ENCODE measurements at places on chromosomes 3 and 15.

DNA sequence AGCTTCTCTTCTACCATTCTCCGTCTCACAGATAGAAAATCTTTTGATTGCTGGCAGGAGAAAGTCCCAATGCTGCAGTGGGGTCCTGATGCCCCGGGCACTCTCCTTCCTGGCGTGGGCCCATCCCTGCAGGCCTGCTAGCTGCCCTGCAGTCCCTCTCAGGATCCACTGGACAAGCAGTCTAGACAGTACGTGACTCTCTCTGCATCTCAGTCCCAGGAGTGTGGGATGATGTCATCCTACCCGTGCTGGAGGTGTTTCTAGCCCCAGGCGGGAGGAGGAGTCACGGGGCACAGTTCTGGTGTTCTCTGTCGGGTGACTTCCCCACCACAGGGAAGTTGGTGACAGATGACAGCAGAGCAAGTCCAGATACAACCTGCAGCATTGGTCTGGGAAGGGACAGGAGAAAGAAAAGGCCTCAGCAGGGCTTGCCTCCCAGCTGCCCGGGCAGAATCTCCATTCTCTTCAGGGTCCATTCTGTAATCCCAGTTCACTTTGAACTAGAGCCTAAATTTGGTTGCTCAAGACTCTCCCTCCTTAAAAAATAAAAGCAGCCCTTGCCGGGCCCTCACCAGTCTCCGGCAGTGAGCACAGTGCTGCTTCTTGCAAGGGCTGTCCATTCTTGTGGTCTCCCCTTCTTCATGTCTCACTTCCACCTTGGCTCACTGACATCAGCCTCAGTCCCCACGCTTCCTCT lies 30.6 kb downstream of the SLC28A1 start:
- no peak for DNase-seq

DNA sequence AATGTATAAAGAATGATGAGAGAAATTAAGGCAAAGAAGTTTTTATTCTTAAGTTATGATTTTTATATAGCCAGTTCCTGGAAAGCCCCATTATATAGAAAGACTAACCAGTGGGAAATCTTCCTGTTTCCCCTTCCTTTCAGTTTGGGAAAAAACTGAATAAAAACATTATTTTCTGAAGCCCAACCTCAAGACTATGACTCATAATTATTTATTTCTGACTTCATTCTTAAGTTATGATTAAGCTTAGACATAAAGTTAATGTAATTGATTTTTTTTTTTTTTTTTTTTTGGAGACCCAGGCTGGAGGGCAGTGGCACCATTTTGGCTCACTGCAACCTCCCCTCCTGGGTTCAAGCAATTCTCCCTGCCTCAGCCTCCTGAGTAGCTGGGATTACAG lies 55.8 kb downstream of the TRPC1 start:
- no peak for DNase-seq

DNA sequence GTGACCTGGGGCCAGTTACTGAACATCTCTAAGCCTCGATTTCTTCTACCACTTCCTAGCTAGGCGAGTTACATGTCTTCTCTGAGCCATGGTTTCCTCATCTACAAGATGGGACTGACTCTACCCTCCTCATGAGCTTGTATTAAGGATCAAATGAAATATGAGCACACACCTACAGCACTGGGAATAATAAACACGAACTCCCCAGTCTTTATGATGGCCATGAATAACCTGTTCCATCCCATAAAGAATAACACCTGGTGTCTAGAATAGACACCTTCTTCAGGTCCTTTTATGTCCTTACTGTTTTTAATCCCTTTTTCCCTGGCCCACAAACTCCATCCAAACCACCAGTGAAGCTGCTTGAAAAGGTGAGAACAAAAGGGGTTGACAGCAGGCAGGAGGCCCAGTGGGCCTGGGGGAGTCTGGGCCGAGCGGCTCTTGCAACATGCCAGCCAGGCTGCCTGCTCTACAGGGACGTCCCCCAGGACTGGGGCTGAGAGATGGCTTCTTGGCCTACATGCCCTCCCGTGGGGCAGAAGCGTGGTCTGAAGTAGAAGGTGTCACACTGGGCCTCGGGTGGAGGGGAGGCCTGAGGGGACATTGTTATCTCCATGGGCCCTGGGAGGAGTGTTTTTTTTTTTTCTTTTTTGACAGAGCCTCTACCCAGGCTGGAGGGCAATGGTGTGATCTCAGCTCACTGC lies 178.2 kb downstream of the RAB11A start:
- no peak for DNase-seq

DNA sequence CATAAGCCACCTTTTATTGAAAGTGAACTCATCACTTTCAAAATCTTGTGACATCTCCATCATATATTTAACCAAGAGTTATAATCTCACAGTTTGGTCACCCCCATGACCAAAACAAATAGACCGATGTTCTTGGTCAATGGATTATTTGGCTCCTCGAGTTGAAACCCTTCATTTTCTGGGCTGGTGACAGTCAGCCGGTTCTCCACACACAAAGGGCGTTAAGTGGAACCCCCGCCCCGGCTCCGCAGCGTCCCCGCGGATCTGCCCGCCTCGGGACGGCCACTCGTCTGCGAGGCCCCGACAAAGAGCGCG lies 772 bp downstream of the TSPAN3 start:
- DNase-seq: no peak

- no peak for DNase-seq
These were observed 62.2 kb downstream of the AAGAB start for GRCh38 chr15:67192185-67192820.

DNA sequence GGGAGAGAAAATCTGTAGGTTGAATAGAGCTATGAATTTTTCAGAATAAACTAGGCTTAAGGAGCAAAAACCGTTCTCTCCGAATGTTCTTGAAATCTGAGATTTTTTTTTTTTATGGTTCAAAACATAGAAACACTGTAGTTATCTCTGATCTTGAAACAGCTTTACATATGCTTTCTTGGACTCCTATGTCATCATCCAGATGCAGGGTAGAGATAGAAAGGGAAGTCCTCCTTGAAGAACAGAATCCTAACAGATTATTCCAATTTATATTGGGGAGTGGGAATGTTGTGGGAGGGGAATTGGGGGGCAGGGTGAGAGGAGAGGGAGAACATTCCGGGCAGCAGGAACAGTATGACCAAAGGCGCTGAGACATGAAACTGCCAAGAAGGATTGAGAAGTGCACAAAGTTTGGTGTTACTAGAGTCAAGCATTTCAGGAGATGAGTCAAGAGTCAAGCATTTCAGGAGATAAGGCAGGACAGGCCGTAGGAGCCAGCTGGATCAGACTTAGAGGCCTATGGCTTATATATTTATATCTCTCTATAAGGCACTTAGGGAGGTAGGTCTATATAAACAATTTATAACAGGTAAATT lies 21.9 kb upstream of the ST3GAL6 start:
- DNase-seq: no peak

DNA sequence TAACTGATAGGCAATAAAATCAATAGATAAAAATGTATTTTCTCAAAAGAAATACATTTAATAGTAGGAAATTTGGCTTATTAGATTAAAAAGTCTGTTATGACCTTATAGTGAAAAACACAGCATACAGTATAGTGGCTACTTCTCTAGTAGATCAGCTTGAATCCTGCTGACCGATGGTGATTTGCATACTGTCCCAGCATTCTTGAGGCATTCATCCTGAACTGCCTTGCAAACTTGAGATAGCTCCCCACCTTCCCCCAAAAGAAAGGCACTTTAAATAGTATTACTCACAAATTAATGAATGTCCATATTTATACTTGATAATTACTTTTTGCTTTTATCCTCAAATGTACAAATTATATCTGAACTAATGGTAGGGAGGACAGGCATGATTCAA lies 6.7 kb downstream of the CHMP2B start:
- no peak for DNase-seq

GRCh38 chr3:142623194-142623593 lies 27.0 kb downstream of the PLS1 start:
- DNase-seq: no peak

DNA sequence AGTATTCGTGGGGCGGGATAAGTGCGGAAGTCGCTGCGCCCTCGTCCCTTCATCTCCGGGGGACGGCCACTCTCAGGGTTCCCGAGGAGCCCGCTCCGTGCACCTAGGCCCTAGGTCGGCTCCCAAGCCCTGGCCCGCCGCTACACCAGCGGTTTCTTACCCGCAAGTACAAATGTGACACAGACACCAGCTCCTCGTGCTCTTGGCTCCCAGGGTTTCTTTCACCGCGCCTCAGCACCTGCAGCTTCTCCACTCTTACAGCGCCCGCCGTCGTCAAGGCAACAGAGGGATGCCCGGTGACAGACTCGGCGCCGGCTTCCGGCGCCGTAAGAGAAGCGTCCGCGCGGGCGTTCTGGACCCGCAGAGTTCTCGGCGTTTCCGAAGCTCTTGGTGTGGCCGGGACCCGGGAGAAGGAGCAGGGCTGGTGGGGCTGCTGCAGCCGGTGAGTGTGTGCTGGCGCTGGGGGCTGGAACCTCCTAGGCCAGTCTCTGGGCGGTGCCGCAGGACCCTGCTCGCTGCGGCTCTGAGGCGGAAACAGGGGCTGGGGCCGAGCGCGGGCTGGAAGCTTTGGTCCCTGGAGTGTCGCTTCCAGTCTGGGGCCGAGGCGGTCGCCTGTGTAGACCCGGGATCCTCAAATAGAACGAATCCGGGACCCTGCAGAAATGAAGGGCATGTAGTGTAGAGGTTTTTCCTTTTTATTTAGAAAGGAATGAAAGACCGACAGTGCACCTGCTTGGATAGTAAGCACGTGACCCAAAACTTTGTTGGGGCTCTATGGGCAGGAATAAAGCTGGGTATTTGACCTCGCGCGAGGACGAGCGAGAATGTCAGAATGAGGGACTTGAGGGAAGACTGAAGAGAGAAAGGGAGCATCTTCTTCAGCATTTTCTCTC lies 155.4 kb upstream of the GOLGA6L4 start:
- DNase-seq: no peak

- DNase-seq: no peak
These were observed 71.1 kb upstream of the BLM start for GRCh38 chr15:90645873-90646575.

DNA sequence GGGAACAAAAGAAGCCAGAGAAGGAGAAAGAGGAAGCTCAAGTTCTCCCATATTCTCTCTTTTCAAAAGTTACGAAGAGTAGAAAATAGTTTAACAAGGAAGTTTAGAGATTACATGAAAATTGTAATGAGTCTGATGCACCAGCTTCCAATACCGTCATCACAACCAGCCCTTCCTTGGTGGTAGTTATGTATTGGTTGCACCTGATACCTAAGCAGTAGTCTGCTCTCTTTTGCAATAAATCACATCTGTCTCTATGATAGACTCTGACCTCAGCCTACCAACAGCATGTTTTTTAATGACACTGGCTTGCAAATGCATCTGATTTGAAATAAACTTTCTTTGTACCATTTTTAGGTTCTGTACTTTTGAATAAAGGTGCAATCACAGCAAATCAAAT lies 575.8 kb downstream of the FHIT start:
- DNase-seq: no peak

DNA sequence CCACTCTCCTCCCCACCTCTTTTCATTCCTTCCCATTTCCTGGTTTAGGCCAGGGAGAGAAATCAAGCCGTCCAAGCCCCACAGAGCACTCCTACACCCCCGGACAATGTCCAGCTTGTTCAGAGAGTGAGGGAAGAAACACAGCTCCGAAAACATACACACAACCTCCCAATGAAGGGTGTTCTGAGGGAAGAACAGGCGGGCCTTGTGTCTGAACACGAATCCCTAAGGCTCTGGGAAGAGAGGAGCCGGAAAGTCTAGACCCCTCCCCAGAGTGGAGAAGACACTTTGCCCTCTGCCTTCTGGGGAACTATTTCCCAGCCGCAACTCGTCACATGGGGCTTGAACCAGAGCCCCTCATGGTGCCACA lies 30.5 kb downstream of the ACAN start:
- no peak for DNase-seq

- DNase-seq: no peak
These were observed 53.3 kb upstream of the KCNMB2 start for GRCh38 chr3:178482981-178483380.

DNA sequence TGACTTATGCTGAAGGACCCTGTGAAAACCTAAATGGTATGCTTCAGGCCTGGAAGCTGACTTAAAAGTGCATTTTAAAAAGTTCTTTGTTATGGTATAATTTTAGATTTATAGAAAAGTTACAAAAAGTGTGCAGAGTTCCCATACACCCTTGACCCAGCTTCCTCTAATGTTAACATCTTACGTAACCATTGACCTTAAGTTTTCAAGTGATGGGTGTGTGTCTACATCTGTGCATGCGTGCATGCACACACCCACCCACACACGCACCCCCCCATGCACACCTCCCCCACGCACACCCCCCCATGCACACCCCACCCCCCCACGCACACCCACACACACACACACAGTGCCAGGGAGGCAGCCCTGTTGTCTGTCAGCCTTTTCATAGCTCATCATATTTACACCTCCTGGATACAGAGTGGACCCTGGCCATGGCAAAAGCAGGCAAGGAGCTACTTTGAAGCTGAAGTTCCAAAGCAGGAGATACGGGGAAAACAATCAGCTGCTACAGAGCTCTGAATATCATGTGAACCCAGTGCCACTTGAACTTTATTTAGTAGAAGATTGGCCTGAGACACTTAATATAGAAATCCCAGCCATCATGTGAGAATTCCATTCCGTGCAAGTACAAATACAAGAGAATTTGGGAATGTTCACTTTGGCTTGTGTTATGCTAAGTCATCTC lies 30.0 kb upstream of the TRAK1 start:
- no peak for DNase-seq

- no peak for DNase-seq
These were observed 67.9 kb downstream of the MEF2A start for GRCh38 chr15:99633655-99634054.

DNA sequence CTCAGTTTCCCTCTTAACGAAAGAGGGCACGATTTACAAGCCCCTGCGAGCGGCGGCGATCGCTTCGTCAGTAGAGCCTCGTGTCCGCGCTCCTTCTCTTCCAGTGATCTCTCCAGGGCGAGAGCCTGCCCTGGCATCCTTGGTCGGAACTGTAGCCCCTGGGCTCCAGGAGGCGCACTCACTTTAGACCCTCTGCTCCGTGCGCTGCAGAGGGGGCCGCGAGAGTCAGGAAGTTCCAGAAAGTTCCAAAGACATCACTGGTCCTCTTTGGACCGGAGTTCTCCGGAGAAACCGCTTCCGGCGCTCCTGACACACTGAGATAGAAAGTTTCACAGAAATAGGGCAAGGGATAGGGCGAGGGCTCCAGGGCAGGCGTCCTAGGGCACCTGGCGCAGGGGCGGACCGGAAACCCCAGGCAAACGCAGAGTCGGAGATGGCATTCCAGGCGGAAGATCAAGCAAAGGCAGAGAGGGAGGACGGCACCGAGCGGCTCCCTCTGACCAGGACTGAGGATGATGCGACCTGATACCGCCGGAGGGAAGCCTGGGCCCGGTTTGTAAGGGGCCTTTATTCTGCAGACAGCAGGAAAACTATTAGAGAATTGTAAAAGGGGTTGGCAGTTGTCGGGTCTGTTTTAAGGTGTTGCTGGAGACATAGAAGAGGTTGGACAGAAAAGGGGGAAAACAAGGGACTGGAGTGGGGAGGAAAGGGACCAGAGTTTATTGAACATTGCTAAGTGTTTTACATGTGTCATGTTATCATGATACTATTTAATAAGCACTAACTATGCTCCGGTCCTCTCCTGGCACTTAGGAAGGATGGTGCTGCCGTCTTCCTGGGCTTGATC lies 1.3 kb upstream of the CPEB1 start:
- no peak for DNase-seq
